ENCODE measurements at places on chromosomes 7 and 10. TPM values are rescaled to one million over a fixed set of nuclear protein-coding genes. Genes with fewer than 3 reads are reported as not detected.
A peak's percentile ranks its signal among the peaks of the same experiment; 100 is the strongest.

- H3K27me3 ChIP-seq, result no peaks in the 10 kb centered on the region
- no peak for DNase-seq
- no peaks in the 10 kb centered on the region for H3K4me1 ChIP-seq
- no peak overlapping the region for H3K27ac ChIP-seq
- H3K4me3 ChIP-seq, result no peak overlapping the region
These were observed 1.9 kb downstream of the PON1 start for GRCh38 chr7:95322396-95322795.

- H3K4me3 ChIP-seq, result no peak overlapping the region
- H3K4me1 ChIP-seq, result no peaks in the 10 kb centered on the region
- no peaks in the 10 kb centered on the region for H3K36me3 ChIP-seq
- H3K27me3 ChIP-seq, result no peaks in the 10 kb centered on the region
- no peak overlapping the region for H3K27ac ChIP-seq
- DNase-seq, result no peak
These were observed 52.7 kb upstream of the VIPR2 start for GRCh38 chr7:159197066-159197975.

DNA sequence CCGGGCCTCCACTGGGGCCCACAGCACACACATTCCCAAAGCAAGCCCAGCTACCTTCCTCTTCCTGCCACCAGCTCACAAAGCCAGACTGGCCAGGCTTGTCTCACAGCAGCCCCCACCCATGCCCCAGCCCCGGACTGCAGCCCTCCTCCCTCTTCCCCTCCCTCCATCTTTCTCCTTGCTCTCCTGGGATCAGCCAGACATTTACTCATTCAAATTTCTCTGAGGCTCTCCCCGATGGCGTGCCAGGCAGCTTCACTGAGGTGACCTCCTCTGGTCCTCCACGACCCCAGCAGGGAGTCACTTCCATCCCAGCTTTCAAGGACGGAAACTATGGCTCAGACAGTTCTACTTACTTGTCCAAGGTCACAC lies 187.5 kb downstream of the GRID1 start:
- no peaks in the 10 kb centered on the region for H3K36me3 ChIP-seq
- DNase-seq, result no peak
- no peaks in the 10 kb centered on the region for H3K4me1 ChIP-seq
- no peak overlapping the region for H3K4me3 ChIP-seq

- no peak overlapping the region for H3K27ac ChIP-seq
- no peak overlapping the region for H3K4me3 ChIP-seq
- H3K36me3 ChIP-seq, result no peaks in the 10 kb centered on the region
- no peak for DNase-seq
- H3K4me1 ChIP-seq, result no peaks in the 10 kb centered on the region
These were observed 75.3 kb upstream of the CC2D2B start for GRCh38 chr10:95832216-95833041.

- H3K4me3 ChIP-seq, result no peak overlapping the region
- no peaks in the 10 kb centered on the region for H3K27me3 ChIP-seq
- no peak for DNase-seq
- no peaks in the 10 kb centered on the region for H3K36me3 ChIP-seq
- H3K4me1 ChIP-seq, result peaks cover under 1% of the 10 kb centered on the region
- H3K27ac ChIP-seq, result no peak overlapping the region
These were observed 87.8 kb downstream of the LARP4B start for GRCh38 chr10:843703-844102.

Gene NUPR2
- total RNA-seq, result 11.1 TPM

Gene EEF1AKMT2
- total RNA-seq, result 15.7 TPM

GRCh38 chr10:120392671-120393079 lies 64.4 kb upstream of the PLPP4 start:
- no peaks in the 10 kb centered on the region for H3K27me3 ChIP-seq
- H3K36me3 ChIP-seq, result no peaks in the 10 kb centered on the region
- DNase-seq, result peak; percentile 96
- H3K27ac ChIP-seq, result no peak overlapping the region
- no peaks in the 10 kb centered on the region for H3K4me1 ChIP-seq

DNA sequence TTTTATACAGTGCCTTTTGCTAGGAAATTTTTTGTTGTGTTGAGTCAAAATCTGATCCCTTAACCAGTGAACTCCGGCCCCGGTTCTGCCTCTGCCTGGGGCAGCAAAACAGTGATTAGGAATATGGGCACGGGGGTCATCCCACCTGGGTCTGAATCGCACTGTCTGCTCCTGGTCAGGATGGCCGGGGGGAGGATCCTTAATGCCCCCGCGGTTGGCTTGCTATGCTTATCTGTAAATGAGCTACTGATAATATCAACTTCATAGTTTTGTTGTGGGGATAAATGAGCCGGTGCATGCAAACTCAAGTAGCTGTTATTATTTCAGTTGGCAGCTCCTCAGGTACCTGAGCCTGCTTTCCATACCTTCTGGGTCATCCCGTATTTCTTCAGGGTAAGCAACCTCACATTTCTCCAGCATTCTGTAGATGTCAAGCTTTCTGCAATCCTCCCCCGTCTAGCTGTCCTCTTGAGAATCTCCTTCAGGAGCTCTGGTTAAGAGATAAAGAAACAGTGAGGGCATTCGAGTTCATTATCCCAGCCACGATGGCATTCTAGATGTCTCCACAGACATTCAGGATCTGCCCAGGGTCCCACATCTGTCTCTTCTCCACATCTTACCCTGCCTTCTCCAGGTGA lies 592.2 kb downstream of the SDK1 start:
- no peaks in the 10 kb centered on the region for H3K27me3 ChIP-seq
- H3K4me1 ChIP-seq, result no peaks in the 10 kb centered on the region
- H3K4me3 ChIP-seq, result no peak overlapping the region

GRCh38 chr10:71419002-71419540 lies 22.4 kb downstream of the CDH23 start:
- H3K4me3 ChIP-seq, result no peak overlapping the region
- no peaks in the 10 kb centered on the region for H3K27me3 ChIP-seq
- DNase-seq, result no peak
- no peaks in the 10 kb centered on the region for H3K4me1 ChIP-seq
- H3K27ac ChIP-seq, result no peak overlapping the region

Gene SH2D4B
- total RNA-seq, result 0.40 TPM

DNA sequence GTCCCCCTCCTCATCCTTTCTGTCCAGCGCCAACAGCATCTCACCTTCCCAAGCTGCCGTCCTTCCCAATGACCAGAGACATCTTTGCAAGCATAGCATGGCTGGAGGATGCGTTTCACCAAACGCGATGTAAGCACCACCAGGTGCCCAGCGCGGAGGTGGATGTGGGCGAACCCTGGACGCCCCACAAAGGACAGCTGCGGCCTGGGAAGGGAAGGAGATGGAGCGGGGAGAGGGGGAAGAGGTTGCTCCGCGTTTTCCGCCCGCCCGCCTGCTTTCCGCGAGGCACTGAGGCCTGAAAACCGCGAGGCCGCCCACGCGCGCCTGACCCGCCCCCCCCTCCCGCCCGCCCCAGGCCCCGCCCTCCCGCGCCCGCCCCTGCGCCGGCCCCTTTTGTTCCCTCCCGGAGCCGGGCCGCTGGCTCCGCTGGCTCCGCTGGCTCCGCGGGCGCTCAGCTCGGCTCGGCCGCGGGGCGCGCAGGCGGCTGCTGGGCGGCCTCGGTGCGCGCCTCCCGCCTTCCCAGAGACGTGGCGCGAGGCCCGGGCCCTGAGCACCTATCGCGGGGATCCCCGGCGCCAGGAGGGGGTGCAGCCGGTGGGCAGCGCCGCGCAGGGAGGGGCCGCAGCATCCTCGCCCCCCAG lies at the start of gene CLIP2:
Gene CLIP2, plus strand, starts transcription at position 390 of the 641 bp plus-strand sequence. CDS start 28,140 bp downstream, outside the sequence.
- no peaks in the 10 kb centered on the region for H3K27me3 ChIP-seq
- peak within 1 kb of the TSS; percentile 80 for H3K4me3 ChIP-seq
- no peaks in the 10 kb centered on the region for H3K36me3 ChIP-seq

DNA sequence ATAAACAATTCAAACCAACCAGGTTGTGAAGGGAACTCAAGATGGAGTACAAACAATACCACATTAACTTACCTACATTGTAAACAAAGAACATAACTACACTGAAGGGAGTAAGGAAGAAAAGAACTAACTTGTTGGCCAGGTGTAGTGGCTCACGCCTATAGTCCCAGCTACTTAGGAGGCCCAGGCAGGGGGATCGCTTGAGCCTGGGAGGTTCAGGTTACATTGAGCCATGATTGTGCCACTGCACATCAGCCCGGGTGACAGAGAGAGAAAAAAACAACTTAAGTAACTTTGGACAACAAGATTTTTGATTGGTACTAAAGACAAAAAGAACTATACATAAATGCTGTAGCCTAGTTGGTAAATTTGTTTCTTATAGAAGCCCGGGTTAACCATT lies 68.8 kb downstream of the TRIL start:
- H3K36me3 ChIP-seq, result no peaks in the 10 kb centered on the region
- no peak overlapping the region for H3K4me3 ChIP-seq
- H3K4me1 ChIP-seq, result no peaks in the 10 kb centered on the region
- DNase-seq, result no peak
- peaks cover 2% of the 10 kb centered on the region for H3K27me3 ChIP-seq
- no peak overlapping the region for H3K27ac ChIP-seq

- H3K4me3 ChIP-seq, result no peak overlapping the region
- no peak overlapping the region for H3K27ac ChIP-seq
- no peaks in the 10 kb centered on the region for H3K36me3 ChIP-seq
These were observed 1.4 kb upstream of the RBP3 start for GRCh38 chr10:47346581-47347302.

- H3K27me3 ChIP-seq, result no peaks in the 10 kb centered on the region
- DNase-seq, result no peak
- no peaks in the 10 kb centered on the region for H3K4me1 ChIP-seq
- no peaks in the 10 kb centered on the region for H3K36me3 ChIP-seq
These were observed 697.6 kb downstream of the KCNMA1 start for GRCh38 chr10:76939933-76940468.

Gene RUFY2
- 22.1 TPM for total RNA-seq

Gene OR2A7
- 5.3 TPM for total RNA-seq

- H3K4me1 ChIP-seq, result peaks cover 4% of the 10 kb centered on the region
- no peak overlapping the region for H3K4me3 ChIP-seq
- no peaks in the 10 kb centered on the region for H3K36me3 ChIP-seq
- DNase-seq, result no peak
These were observed 15.1 kb downstream of the BRAF start for GRCh38 chr7:140909476-140910161.

- peaks cover 5% of the 10 kb centered on the region for H3K27me3 ChIP-seq
- H3K4me3 ChIP-seq, result no peak overlapping the region
- H3K4me1 ChIP-seq, result no peaks in the 10 kb centered on the region
These were observed 69.2 kb upstream of the PPP2R2D start for GRCh38 chr10:131831561-131831960.

- H3K27me3 ChIP-seq, result no peaks in the 10 kb centered on the region
- DNase-seq, result no peak
- no peak overlapping the region for H3K27ac ChIP-seq
- H3K4me3 ChIP-seq, result no peak overlapping the region
These were observed 160.6 kb downstream of the ADARB2 start for GRCh38 chr10:1576467-1577372.

Gene TMEM130
- 83.6 TPM for total RNA-seq

Gene CDNF
- 18.4 TPM for total RNA-seq

All from prostate gland (tissue), 2 donors.